ENCODE measurements at places on chromosomes 2 and 18.

GRCh38 chr2:200698217-200698616, 112.4 kb downstream of the AOX1 start:
- DNase-seq = no peak

- DNase-seq = no peak
These were observed 32.9 kb downstream of the LOXHD1 start for GRCh38 chr18:46624127-46624526.

- no peak for DNase-seq
These were observed 84.2 kb upstream of the UNC80 start for GRCh38 chr2:209687323-209687969.

GRCh38 chr2:128578406-128579390, 260.0 kb upstream of the HS6ST1 start:
- DNase-seq = no peak

- DNase-seq = no peak
These were observed 63.4 kb downstream of the RELCH start for GRCh38 chr18:62250475-62250874.

GRCh38 chr2:21281384-21281783, 157.6 kb downstream of the TDRD15 start:
- no peak for DNase-seq

- DNase-seq = no peak
These were observed 469.6 kb downstream of the PID1 start for GRCh38 chr2:228801451-228801850.

DNA sequence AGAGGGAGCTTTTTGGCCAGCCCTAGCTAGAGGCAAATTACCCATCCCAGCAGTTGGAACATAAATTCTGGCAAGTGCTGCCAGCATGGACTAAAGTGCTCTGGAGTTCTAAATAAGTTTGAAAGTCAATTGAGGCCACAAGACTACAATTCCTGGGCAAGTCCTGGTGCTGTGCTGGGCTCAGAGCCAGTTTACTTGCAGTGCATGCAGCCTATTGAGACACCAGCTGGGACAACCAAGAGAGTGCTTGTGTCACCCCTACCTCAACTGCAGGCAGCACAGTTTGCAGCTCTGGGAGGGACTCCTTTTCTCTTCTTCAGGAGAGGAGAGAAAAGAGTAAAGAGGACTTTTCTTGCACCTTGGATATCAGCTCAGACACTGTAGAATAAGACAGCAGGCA, 277.2 kb upstream of the TMEFF2 start:
- DNase-seq = no peak

DNA sequence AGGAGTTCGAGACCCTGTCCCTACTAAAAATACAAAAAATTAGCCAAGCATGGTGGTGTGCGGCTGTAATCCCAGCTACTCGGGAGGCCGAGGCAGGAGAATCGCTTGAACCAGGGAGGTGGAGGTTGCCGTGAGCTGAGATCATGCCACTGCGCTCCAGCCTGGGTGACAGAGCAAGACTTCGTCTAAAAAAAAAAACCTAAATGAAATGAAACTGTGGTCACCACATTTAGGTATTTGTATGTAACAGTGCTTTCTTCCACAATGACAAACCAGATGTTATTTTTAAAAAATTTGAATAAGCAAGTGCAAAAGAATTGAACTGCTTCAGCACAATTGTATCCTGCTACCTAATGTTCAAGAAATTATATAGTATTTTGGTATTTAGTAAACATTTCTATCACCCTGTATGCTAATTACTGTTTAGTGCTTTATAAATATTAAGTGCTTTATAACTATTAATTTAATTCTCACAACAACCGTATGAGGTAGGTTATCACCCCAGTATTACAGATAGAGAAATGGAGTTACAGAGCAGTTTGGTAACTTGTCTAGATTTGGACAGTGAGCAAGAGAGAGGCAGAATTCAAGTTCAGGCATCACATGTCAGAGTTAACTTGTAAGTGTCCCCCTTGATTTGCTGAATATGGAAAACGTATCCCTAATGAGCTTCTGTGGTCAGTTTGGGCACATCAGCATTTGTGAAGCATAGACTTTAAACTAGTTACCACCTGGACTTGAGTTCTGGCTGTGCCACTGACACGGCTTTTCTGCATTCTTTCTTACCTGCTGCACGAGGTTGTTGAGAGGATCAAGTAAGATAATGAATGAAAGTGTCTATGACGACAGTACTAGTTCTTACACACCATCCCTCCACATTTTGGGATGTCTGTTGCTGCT, 14.4 kb downstream of the PHLPP1 start:
- DNase-seq = no peak

GRCh38 chr2:98551316-98551715, 57.0 kb downstream of the COA5 start:
- no peak for DNase-seq

GRCh38 chr18:62982600-62983251, 267.4 kb downstream of the PHLPP1 start:
- peak; percentile 64 for DNase-seq

- DNase-seq = no peak
These were observed 45.2 kb upstream of the MYO1B start for GRCh38 chr2:191199929-191200512.

DNA sequence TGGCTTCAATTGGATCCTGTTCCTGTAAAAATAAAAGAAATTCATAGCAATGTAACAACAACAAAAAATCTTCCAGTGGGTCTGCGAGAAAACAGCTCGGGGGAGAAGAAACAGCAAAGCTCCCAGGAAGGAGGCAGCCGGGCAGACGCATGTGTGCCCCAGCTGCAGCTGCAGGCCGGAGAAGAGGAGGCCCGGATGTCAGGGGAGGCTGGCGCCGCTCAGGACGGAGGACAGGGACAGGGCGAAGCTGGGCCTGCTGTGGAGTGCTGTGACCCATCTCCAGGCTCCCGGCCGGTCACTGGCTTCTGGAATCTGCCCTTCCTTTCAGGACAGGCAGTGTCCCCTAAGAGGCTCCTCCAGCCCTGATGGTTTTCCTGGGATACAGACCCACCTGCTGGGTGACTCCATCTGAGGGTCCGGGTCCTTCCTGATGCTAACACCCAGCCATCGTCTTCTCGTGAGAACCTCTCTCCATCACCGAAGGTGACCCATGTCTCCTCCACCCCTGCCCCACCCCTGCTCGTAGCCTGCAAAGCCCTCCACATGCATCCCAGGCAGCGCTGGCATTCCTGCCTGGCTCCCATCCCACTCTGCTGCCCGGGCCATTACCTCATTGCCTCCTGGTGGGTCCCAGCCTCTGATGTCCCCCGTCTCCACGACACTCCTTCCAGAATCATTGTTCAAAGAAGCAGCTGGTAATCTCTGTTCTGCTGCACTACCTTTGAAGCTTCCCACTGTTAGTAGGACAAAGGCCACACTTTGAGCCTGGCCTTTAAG, 145.4 kb upstream of the TWIST2 start:
- DNase-seq = no peak

DNA sequence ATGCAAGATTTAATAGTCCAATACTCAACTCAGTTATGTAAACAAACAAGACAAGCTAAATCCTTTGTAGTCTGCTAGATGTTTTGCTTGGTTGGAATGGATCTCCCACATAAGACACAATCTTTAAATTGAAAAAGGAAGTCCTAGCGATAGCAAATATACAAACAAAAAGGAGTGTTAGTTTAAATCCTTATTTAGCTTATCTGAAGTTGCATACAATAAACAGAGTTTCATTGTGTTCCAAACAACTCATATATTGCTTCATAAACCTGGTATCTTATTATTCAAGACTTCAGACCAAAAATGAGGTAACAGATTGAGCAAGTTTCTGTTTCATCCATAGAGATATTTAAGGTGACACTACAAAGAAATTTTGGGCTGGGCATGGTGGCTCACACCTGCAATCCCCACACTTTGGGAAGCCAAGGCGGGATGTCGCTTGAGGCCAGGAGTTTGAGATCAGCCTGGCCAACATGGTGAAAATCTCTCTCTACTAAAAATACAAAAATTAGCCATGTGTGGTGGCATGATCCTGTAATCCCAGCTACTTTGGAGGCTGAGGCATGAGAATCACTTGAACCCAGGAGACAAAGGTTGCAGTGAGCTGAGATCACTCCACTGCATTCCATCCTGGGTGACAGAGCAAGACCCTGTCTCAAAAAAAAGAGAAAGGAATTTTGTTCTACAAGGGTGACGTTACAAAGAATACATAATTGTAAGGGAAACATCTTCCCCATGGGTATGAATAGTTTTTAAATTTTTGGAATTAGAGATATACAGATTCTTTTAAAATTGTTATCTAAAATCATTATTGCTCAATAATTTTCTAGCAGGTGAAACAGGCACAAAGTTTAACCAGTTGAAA, 150.5 kb upstream of the L3MBTL4 start:
- no peak for DNase-seq

DNA sequence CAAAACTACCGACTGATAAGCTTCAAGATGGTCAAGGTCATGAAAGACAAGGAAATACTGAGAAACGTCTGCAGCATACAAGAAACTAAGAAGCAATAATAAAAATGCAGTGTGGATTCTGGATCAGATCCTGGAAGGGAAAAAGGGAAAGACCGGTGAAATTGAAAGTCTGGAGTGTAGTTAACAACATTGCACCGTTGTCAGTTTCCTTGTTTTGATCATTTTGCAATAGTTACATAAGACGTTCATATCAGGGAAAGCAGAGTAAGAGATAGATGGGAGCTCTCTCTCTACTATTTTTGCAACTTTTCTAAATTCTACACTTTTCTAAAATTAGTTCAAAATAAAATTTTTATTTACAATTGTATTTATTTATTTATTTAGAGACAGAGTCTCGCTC, 15.0 kb upstream of the ZNF407 start:
- DNase-seq = no peak

DNA sequence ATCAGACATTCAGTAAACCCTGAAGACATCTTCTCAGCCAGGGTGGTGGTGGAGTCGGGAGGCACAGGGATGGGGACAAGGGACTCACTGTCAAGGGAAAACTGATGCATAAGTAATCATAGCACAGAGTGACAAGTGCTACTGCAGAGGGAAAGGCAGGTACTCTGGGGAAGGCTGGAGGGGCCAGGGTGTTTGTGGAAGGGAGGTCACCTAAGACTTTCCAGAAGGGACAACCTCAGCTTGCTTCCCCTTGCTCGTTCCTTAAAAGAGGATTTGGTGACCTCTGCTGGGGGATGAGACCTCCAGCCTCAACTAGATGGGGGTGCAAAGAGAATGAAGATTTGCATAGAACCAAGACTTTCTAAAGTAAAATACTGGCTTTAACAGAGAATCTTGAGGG, 99.5 kb downstream of the SLC4A3 start:
- no peak for DNase-seq

DNA sequence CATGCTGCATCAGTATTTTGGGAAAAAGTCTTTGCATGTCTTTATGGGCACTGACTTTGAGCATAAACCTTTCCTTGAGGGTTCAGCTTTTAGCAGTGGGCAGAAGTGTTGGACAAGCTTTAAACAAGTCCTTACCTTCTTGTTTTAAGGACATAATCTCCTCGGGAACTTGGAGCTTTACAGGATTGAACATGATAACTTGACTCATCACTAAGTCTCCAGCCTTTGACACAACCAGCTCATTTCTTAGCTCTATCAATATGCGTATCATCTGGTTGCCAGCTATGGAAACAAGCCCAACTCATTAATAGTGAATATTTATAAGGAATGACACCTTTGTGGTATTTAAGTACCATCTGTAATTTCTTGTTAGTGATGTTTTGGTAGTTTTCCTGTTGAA, 21.0 kb upstream of the RAB27B start:
- DNase-seq = no peak

All from HuH-7 (cell line).